Fibroblast of skin of right biceps (primary cell): ENCODE measurements at places on chromosomes 6 and 20.
A peak's percentile ranks its signal among the peaks of the same experiment; 100 is the strongest.

GRCh38 chr6:41027241-41027640 is 11.8 kb downstream of the UNC5CL start:
- no peak for DNase-seq

GRCh38 chr6:7431674-7432390 is 42.2 kb downstream of the RIOK1 start:
- DNase-seq = no peak

- DNase-seq = no peak
These were observed 10.6 kb downstream of the TFEB start for GRCh38 chr6:41724586-41725501.

- no peak for DNase-seq
These were observed 1.9 kb upstream of the LZTS3 start for GRCh38 chr20:3175270-3175669.

DNA sequence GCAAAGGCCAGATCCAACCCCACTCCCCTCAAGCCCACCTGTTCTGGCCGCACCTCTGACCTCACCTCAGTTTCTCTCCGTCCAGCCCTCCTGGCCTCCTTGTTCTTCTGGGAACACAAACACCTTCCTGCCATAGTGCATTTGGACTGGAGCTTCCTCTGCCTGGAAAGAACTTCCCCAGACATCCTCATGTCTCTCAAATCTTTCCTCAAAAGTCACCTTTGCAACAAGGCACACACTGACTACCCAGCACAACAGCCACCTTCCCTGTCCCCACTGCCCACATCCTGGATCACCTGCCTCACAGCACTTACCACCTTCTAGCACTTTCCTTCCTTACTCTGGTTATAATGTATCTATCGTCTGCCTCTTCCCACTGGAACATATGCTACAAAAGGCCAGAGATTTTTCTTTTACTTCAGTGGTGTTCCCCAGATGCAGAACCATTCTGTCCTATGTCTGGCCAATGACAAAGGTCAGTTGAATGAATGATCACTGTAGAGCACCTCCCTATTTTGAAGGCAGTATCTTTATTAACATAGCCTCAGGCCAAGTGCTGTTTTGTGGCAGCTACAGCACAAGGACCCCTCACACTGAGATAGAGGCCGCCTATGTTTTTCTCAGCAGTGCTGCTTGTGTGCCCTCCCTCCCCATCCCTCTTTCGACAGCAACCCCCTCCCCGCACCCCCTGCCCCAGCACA is 4.1 kb downstream of the HLA-B start:
- no peak for DNase-seq

GRCh38 chr20:36366623-36367369 is 60.7 kb downstream of the DLGAP4 start:
- no peak for DNase-seq

- DNase-seq = no peak
These were observed 141.9 kb upstream of the NEDD9 start for GRCh38 chr6:11374036-11375010.

- no peak for DNase-seq
These were observed 29.1 kb downstream of the TXLNB start for GRCh38 chr6:139262519-139263300.

DNA sequence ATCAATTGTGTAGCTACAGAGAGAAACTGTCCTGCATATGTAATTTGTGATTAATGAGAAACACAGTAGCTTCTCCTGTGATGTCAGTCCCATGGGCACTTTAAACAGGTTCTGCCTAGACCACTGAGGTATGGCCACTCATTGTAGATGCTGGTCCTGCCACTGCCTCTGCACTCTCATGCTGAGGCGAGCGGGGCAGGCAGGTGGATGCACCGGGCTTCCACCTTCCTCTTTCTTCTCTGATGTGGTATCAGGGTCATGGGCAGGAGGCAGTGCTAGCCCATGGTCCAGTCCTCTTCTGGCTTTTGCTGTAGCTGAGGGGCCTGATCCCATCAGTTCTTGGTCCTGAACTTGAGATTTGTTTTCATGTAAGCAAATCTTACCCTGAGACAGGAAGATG is 58.7 kb downstream of the ADGB start:
- DNase-seq = no peak

GRCh38 chr6:30743099-30744053 is 889 bp upstream of the FLOT1 start:
- no peak for DNase-seq

DNA sequence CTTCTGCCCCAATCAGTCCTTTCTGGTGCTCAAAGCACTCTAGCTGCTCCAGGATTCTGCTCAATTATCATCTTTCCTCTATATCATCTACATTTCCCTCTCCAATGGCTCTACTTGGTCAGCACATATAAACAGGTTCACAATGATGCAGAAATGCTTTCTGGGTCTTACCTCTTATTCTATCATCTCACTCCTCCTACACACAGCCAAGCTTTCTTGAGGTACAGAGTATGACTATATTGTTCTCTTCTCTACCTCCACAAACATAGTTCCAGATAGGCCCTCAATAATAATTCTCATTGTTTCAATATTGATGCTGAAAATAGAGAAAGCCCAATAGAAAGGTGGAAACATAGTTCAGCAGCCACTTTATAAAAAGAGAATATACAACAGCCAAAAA is 48.2 kb downstream of the HIVEP2 start:
- DNase-seq = no peak

DNA sequence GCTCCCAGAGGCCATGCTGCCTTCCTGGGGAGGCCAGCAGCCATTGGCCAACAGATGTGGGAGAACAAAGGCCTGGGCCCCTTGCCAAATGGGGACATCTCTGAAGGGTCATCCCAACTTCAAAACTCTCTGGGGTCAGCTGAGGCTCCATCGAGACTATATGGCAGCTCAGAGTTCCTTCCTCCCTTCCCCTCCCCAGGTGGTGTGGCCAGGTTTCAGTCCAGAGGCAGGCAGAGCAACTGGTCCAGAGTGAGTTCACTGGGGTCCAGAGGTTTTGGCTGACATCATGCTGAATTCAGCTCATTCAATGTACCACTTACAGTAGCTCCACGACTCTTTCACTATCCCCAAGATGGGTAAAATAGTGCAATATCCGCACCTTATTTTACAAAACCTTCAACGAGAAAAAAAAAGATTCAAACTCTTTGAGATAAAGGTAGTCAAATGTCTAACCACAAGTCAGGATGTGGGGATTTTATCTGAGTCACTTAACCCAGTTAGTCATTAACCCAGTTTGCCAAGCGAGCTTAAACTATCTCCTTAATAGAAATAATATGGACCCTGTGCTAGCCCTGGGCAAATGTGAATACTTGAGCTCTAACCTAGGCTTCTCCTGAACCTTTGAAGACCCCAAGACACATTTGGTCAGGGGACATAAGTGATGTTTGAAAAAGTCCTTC is 108.4 kb upstream of the PLEKHG1 start:
- DNase-seq = peak; percentile 63

- DNase-seq = no peak
These were observed 13.4 kb upstream of the IP6K3 start for GRCh38 chr6:33759887-33760629.

DNA sequence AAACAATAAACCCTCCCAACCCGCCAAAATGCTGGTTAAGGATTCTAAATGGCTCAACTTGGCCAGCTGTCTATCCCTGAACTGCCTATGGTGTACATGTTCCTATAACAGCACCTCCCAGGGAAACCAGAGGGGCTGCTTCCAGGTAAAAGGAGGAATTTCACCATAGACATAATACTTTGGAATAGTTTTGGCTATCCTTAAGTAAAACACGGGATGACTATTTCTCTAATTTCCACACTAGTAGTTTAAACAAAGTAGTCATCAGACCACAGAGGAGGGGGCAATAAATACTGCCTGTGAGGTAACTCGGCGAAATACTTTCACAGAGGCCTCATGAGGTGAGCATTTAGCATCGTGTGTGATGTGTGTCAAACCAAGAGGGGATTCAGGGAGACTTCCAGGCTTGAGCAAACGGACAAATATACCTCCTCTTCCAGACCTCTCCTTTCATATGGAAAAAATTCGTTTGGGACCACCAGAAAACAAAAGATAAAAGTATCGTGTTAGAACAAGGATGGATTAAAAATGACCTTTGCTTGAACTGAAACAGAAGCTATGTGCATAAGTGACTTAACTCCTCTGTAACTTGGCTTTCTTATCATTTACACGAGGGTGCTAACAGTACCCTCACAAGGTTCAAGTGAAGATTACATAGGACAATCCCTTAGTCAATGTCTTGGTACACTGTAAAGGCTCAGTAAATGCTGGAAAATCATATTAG is 1.0 kb upstream of the XRN2 start:
- DNase-seq = no peak

DNA sequence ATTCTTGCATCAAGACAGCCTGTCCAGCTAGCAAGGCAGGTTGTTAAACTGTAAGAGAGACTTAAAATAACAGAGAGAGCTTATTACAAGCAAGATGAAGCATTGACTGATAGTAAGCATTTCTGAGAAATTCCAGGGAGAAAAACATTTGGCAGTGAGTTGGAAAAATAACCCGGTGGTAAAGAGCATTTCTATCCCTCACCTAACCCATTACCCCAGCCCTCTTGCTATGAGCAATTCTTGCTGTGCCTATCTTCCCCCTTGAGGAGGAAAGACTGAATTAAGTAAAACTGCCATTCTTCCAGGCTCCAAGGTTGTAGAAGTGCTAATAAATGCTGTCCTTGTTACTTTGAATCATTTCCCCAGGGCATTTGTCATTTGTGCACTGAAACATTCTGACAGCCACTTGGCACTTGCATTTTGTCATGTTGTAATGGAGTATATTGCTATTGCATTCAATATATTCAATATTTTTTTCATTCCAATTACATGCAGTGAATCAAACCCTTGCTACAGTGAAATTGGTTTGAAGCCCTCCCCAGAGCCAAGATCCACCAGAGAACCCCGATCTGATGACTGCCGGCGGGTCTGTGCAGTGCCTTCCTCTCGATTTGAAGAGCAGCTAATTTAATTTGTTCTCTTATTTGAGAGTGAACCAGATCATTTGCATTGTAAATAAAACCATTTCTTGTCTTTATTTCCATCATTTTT is 291.1 kb downstream of the HIVEP2 start:
- DNase-seq = no peak

- DNase-seq = no peak
These were observed 12.6 kb upstream of the FRMD1 start for GRCh38 chr6:168091381-168092264.

DNA sequence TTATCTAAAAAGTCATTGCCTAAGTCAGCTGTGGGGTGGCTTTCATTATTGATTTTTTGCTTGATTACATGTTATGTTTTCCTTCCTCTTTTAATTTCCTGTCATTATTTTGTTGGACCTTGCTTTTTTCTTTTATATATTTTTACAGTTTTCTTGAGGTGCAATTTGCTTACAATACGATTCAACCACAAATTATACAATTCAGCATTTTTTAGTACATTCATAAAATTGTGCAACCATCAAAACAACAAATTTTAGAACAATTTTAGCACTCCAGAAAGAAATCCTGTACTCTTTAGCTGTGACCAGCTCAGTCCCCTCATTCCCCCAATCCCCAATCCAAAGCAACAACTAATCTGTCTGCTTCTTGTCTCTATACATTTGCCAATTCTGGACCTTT is 608.9 kb downstream of the C6orf118 start:
- no peak for DNase-seq

DNA sequence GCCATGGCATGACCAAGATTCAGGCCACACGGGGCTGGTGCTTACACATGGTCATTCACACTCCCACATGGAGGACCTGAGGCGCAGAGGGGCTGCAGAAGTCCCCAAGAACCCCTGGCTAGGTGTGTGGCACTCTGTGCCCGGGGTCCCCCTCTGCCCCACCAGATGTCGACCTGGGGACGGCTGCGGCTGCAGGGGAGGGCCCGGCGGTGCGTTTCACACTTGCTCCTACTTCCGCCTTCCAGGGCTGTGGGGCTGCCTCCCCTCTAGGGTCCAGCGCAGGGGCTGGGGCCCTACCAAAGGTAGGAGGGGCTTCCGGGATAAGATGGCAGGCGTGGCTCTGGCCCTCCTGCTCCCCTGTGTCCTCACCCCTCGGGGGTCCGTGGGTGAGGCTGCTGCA is 81.1 kb upstream of the SLCO4A1 start:
- no peak for DNase-seq

- no peak for DNase-seq
These were observed 2.8 kb upstream of the E2F1 start for GRCh38 chr20:33688938-33689424.

- no peak for DNase-seq
These were observed 408.5 kb upstream of the RGS17 start for GRCh38 chr6:153539602-153540001.

DNA sequence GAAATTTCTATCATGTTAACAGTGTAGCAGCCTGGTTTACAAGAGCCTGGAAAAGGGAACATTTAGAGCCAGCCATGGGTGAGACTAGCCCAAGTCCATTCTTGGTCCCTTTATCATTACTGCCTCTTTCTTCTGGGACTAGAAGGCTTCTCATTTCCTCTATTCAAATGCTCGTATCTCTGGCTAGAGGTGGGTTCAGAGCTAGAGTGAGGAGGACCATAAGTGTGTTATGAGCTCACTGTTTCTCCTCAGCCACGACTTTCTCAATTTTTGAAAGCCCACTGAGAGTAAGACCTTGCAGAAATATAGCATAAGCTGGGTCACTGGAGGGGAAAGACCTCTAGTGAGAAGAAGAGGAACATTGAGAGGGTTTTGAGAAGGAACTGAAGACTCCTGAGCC is 100.0 kb downstream of the SOBP start:
- DNase-seq = no peak

DNA sequence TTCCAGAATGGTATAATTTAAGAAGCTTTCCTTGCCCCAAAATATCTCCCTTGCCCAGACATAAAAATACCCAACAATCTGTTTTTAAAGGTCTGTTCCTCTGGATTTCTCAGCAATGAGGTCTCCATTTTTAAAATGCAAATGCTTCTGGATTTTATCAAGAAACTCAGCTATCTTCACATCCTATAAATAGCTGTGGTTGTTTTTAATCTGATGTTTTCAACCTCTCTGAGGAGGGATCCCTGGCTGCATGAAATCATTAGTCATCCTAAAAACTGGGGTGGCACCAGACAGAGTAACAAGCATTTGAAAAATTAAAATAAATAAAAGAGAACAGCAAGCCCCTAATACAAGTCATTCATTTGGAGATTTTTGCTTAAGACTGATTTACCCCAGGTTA is 168.5 kb upstream of the ID4 start:
- peak; percentile 77 for DNase-seq

GRCh38 chr6:53792016-53792415 is 2.8 kb upstream of the LRRC1 start:
- no peak for DNase-seq

- no peak for DNase-seq
These were observed 90.6 kb downstream of the SCP2D1 start for GRCh38 chr20:18904192-18904591.

- DNase-seq = peak; percentile 80
These were observed 107.6 kb upstream of the MCHR2 start for GRCh38 chr6:100101644-100102043.

- peak; percentile 61 for DNase-seq
These were observed 122.8 kb upstream of the COL21A1 start for GRCh38 chr6:56370127-56370540.

GRCh38 chr6:35522660-35523658 is 10.3 kb upstream of the TULP1 start:
- DNase-seq = peak; percentile 57

- no peak for DNase-seq
These were observed 13.3 kb downstream of the EZR start for GRCh38 chr6:158805698-158806377.
